Left cardiac atrium (tissue), 4 donors: ENCODE measurements at places on chromosomes 1 and 21. TPM values are rescaled to one million over a fixed set of nuclear protein-coding genes. Genes with fewer than 3 reads are reported as not detected.

Gene AKT3
- total RNA-seq: 27.6 TPM

DNA sequence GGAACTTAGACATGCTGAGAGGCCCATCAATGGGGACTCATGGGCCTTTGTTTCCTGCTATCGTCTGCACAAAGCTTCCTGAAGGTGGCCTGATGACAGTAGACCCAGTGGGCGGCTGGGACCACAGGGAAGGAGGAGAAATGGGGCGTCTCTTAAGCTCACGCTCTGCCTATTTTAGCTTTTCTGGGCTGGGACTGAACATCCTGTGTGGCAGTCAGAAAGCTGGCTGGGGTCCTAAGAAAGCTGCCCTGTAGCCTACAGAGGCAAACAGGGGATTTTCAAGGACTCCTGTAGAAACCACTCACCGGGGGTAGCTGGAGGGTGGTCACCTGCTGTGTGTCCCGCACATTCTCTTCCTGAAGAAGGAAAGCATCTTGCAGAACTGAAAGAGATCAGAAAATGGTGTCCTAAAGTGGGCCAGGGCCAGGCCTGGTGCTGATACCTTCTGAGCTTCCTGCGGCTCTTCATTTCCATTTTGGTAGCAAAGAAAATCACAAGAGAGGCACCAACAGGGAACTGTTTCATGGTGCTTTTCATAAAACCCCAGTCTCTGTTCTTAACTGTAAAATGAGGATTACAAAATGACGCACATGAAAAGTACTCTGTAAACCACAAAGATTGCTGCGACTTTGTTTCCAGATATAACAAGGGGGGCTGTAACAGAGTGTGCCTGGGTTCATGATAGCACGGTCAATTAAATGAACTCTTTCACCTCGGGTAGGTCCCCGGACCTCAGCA, 8.6 kb downstream of the ZNF496 start:
- DNase-seq: no peak

Gene S100A12
- total RNA-seq: 8.8 TPM

Gene TMEM53
- total RNA-seq: 11.4 TPM

Gene OR2L2
- total RNA-seq: not detected

- peak; percentile 44 for DNase-seq
Measured at GRCh38 chr1:183239793-183240525, 53.9 kb downstream of the LAMC2 start.

Gene TNFRSF4
- 1.6 TPM for total RNA-seq

DNA sequence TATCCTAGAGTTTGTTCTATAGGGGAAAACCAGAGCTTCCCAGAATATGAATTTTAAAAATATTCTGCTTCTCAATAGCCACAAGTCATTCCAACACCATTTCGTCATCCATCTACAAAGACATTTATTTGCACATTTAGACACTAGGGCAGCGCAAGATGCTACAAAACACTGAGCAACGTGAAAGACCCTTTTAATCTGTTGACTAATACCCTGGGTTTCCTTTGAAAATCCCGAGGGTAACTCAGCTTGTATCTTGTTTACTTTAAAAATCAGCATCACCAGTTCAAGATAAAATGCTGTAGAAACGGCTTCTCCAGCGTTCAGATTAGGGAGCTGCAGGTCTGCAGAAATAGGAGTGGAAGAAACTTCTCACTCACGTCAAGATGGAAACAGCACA, 13.5 kb downstream of the PDPN start:
- no peak for DNase-seq

Gene AGMAT
- not detected for total RNA-seq

Gene CFAP45
- 2.0 TPM for total RNA-seq

Gene LINGO4
- total RNA-seq: not detected

DNA sequence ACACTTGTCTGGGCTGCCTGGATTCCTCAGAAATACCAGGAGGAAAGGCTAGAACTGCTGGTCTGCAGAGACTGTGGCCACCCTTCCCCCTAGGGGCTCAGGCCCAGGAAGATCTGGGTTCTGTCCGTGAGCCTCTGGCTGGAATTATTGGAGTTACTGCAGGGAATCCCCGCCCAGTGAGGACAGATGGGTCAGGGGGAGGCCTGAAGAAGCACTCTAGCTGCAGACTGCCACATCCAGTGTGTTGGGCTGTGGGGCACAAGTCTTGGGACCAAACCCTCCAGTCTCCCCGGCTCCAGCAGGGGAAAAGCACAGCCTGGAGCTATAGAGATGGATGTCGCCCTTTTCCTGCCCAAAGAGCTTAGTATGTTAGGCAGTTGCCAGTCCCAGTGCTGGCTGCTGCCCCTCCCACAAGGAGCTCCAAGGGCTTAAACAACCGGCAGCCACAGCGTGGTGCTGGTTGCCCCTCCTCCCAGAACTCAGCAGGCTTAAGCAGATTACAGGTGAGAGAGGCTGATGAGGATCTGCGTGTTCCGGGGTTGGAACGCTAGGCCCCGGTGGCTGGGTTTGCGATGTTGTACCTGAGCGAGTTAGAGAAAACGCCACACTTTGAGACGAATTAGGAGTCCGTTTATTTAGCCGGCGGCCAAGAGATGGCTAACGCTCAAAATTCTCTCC, 255.5 kb upstream of the LRRC7 start:
- no peak for DNase-seq

DNA sequence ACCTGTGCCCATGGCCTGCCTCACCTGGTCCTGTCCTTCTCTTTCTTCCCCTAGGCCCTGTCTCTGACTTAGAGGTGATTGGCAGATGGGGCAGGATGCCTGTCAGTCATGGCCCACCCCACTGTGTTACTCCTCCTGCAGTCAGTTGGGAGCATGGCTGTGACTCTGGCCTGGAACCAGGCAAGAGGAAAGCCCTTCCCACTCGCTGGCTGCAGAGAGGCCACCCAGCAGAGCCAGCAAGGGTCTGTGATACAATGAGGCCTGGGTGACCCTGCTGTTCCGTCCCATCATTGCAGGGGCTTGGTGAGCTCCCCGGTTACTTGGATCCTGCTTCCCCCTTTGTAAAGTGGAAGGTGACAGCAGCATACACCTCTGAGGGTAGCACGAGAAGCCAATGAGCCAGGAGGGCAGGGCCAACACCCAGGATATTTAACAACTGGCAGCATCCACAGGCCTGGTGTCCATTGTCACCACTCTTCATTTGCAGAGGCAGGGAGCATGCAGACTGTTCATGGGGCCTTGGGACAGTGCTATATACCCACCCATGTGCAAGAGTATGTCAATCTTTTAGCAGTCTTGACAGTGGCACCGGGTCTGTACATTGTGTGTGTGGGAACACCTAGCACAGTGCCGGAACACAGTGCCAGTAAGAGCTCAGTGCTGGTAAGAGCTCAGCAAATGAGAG, 191.0 kb upstream of the C1orf174 start:
- DNase-seq: no peak

DNA sequence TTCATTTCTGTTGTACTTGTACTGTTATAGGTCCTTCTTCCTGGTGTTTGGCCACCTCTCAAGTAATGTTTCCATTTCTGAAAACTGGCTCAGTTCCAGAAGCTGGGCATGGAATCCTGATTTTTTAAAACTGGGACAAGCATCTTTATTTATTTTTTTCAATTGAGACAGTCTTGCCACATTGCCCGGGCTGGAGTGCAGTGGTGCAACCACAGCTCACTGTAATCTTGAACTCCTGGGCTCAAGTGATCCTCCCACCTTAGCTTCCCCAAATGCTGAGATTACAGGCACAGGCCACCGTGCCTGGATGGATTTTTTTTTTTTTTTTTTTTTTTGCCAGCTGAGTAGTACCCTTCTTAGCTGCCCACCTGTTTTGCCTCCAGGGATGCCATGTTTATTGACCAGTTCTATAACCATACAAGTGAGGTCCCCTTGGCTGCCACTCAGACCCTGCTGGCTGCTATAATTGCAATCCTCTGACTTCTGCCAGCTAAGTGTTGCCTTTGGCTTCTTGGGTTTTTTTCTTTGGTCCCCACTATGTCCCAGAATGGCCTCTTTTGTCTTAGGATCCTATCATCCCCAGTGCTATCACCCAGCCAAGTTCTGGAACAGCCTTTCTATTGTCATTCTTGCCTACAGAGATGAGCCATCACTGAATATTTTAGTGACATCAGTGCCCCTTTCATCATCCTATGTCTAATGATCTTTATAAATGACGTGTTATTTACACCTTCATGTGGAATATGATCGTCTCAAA, 3.9 kb upstream of the DIP2A start:
- DNase-seq: no peak

Gene GGPS1
- total RNA-seq: 25.1 TPM

- no peak for DNase-seq
Measured at GRCh38 chr1:12438349-12438924, 179.6 kb downstream of the DHRS3 start.

DNA sequence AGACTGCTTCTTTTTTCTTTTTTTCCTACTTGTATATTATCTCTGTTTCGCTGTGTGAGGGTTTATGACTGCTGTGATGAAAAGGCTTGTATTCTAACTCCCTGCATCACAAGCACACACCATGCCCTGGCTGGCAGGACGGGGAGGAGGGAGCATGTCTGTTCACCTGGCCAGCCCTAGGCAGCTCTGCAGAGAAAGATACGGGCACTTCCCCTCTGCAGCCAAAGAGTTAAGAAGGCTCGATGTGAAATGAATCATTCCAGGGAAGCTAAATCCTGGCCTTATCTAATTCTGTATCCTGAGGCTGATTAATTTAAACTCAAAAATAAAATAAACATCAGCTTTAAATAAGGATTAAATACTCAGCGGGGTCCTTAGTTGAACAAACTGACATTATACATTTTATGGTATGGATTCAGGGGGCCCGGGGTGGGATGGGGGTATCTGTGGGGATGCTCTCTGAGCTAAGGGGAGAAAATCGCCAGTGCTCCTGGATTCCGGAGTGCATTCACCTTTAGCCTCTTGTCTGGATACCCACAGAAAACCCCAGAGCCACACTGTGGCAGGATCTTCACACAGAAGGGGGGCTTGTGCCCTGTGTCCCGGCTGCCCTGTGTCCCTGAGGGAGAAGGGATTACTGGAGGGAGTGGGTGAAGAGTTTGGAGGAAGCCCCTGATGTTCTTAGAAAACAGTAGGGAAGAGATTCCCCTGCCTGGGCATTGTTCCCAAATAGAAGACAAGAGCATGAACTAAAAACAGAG, 321.5 kb downstream of the NPHP4 start:
- no peak for DNase-seq

GRCh38 chr1:89557445-89557825, 32.8 kb downstream of the LRRC8B start:
- no peak for DNase-seq

Gene ST6GALNAC5
- total RNA-seq: 0.71 TPM

Gene LYPD8
- total RNA-seq: not detected

GRCh38 chr1:52365071-52365745, 797 bp downstream of the CC2D1B start:
- DNase-seq: peak; percentile 72

DNA sequence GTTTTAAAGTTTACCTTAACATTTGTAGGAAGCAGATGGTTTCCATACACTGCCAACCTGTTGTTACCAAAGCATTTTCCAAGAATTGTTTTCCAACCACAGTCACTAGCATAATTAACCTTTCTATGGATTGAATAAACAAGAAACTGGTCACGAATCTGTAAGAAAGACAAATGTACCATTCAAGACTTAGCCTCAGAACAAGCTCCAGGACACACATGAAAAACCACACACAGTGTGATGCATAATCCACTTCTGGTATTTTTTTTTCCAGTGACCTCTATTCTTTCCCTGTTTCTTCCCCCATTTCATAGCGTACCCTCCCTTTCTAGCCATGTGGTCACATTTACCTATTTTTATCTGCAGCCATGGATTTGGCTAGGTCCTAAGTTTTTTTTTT, 29.6 kb upstream of the C1orf87 start:
- no peak for DNase-seq

Gene OVAAL
- total RNA-seq: 0.44 TPM

DNA sequence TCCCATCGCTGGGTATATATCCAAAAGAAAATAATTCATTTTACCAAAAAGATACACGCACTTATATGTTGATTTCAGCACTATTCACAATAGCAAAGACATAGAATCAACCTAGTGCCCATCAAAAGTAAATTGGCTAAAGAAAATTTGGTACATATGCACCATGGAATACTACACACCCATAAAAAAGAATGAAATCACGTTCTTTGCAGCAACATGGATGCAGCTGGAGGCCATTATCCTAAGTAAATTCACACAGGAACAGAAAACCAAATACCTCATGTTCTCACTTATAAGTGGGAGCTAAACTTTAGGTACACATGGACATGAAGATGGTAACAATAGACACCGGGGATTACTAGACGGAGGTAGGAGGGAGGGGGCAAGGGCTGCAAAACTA, 50.0 kb upstream of the ZNF644 start:
- DNase-seq: no peak

GRCh38 chr1:242225767-242226573, 227.1 kb upstream of the MAP1LC3C start:
- DNase-seq: no peak

Gene PROK1
- 0.60 TPM for total RNA-seq

GRCh38 chr1:202998836-202999750, 8.1 kb upstream of the TMEM183A start:
- DNase-seq: peak; percentile 47

Gene GOLT1A
- total RNA-seq: not detected

DNA sequence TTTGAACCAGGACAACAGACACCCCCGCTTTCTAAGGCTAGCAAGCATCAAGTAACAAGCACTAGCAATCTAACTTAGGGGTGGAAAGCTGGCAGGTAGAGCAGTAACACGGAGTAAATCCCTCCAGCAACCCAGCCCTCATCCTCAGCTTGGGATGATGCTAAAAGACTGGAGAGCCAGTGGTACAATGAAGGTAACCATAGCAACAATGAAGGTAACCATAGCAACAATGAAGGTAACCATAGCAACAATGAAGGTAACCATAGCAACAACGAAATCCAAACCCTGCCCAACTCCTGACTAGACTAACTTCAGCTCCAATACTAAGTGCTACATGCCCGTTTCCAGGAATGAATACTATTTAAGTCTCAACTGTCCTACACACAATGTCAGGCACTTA, 22.2 kb upstream of the EIF4G3 start:
- DNase-seq: no peak

Gene PLA2G2D
- not detected for total RNA-seq

DNA sequence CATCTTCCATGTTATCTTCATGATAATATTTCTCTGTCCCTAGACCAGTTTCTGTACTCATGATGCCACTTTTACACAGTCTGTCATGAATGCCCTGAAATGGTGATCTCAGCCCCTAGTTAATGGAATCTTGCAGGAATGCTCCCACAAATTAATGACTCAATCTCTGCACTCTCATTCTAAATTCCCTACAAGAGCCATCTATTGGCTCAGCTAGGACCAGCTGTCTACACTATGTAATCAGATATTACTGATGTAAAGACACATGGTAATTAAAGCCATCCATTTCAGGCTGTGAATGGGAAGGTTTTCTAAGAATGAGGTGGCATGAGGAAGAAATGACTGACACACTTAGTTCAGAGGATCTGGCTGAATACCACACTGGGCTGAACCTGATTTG, 199.1 kb upstream of the KCND3 start:
- no peak for DNase-seq

- DNase-seq: no peak
Measured at GRCh38 chr1:8950309-8950708, 4.6 kb downstream of the CA6 start.
